Activated CD8-positive, alpha-beta memory T cell treated with anti-CD3 and anti-CD28 coated beads, Interleukin-2, amount 50 U/mL, for 4 hours (primary cell): ENCODE measurements at places on chromosomes 3 and 15.

- no peak for DNase-seq
Measured at GRCh38 chr3:186110975-186111974, 2.4 kb upstream of the ETV5 start.

DNA sequence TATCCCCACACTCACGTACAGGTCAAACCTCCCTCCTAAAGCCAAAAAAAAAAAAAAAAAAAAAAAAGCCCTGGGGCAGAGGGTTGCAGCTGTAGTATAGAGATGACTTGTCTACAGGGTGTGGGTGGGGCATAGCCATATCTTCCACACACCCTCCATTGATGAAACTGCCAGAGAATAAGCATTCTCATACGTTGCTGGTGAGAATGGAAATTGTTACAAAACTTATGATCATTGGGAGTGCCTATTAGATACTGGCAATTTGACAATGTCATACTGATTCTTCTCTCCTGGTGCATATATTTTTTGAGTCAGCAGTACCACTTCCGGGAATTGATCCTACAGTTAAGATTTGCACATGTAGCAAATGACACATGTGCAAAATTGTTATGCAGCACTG is 11.0 kb upstream of the CTNNB1 start:
- no peak for DNase-seq

DNA sequence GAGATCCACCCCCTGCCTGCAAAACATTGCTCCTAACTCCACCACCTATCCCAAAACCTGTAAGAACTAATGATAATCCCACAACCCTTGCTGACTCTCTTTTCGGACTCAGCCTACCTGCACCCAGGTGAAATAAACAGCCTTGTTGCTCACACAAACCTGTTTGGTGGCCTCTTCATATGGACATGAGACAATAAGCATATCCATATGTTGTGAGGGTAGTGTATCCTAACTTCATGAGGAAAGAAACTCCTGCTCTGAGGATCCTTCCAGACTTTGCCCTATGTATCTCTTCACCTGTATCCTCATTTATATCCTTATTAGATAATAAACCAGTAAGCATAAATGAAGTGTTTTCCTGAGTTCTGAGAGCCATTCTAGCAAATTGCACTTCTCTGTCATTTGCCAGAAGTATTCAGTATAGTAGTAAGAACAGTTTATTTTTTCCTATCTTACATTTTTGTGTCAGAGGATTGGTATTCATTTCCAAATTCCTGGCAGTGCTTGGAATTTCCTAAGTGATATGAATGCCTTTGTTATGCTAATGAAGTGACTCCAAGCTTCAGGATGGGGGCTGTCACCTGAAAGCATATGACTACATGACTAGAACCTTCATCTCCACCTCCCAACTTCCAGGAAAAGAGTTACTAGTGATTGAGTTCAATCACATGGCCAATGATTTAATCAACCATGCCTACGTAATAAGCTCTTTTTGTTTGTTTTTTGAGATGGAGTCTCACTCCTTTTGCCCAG is 30.2 kb downstream of the TTBK2 start:
- DNase-seq = no peak

GRCh38 chr3:126307591-126308393 is 49.4 kb downstream of the KLF15 start:
- no peak for DNase-seq

DNA sequence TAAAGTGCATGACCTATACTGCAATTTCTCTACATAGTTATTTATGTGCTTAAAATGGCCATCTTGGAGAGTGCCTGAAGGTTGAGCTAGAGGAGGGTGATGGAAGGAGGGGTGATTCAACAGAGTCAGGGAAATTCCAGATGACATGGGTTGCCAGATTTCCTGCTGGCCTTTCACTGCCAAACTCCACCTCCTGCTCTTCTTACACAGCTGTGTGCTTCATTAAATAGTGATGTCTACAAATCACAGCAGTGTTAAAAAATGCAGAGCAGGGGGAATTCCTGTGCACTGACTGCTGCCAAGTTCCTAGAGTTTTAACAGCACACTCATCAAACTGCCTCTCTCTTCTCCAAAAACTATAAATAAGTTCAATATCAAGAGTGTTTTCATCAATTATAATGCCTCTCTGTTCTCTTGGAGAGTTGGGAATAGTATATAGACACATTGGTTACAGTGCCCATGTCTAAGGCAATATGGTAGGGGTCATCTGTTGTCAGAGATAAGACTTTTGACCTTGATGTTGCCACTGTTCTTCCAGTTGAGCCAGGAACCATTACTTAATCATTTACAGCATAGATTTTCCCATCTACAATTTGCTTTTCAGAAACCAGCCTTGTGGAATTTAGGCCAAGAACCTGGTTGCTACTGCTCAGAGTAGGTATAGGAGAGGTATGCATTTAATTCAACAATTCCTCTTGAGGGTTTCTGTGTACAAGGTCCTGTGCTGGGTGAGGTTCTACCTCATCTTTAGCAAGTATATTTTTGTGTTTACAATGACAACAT is 79.6 kb downstream of the TP63 start:
- no peak for DNase-seq

DNA sequence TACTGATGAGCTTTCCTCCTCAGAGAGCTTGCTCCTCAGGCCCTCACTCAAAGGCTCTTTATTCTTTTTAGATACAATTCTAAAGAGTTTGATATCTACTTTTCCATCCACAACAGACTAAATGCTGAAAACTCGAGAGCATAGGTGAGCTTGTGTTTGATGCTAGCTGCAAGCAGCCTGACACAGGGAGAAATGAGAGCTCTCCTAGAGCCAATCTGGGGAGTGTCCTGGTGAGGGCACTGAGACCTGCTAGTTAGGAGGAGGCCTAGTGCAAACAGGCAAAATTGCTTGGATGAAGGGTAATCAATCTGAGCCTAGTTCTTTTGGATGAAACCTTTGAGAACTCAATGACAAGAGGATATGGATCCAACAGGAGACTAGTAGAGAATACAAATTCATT is 300.8 kb downstream of the ZBTB20 start:
- no peak for DNase-seq

DNA sequence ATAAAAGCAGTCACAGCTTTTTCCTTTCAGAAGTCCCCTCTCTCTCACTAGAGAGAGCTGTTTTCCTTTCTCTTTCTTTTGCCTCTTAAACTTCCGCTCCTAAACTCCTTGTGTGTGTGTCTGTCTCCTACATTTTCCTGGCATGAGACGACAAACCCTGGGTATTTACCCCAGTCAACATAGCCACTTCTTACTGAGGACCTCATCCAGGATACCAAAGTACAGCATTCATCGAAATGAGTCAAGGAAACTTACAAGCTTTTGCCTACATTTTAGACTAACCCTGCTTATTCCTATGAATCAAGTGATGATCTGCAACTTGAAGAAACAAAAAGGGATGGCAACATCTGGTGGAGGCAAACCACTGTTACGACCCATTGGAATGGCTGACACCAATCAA is 16.7 kb downstream of the PATL2 start:
- no peak for DNase-seq

DNA sequence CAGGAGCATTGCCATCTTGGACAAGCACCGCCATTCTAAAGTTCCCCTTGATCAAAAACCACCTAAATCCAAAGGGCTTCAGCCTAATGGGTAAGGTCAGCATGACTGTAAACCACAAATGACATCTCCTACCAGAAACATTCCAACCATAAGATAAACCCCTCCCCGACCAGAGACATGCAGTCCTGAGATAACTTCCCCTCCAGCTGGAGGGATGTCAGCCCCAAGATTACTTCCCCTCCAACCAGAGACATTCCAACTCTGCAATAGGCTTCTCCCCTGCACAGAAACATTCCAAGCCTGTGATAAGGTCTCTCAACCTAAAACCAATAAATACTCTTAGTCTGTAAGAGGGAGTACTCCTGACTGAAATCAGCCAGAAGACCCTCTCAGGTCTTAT is 62.7 kb upstream of the DNAJC19 start:
- no peak for DNase-seq

DNA sequence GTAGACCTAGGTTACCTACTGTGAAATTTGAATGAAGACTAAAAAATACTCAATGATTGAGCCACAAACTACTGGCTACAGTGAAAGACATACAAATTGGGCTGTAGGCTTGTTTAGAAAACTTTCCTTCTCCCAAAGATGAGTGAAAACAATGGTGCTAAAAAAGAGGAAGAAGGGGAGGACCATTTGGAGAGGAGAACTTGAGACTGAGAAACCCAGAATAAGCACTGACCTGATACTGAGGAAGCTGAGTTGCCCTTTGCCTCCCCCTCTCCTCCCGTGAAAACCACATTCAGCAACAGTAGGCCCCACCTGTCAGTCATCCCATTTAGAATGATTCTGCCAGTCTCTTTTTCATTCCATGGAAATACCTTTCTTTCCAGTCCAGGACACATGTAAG is 484.0 kb upstream of the TGFBR2 start:
- DNase-seq = no peak
